ENCODE measurements at places on chromosomes 12 and 14.

DNA sequence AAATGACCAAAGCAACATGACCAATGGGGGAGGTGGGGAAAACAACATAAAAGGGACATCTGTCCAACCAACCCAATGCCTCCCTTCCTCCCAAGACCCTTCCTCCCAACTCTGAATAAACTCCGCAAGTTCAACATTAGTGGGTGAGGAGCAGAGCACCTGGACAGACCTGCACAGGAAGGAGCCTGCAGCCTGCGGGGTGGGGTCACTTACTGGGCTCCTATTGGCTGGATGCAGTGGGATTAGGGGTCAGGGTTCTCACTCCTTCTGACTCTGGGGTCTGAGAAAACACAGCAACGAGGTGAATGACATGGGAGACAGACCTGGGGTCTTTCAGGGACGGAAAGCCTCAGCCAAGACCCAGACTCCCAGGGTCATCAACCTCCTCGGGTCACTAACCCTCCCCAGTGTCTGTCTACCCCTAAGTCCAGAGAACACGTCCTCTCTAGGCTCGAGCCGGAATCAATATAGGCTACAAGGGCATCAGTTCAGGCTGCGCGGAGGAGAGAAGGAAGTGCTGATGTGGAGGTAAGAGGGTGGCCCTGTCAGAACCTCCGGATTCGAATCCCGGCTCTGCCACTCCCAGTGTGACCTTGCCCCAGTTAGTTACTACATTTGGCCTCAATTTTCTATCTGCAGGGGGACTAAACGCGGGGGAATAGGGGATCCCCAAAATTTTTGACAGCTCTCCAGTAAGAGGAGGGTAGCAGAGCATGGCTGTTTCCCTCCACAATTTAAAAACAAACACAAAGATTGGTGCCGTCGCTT lies 860 bp downstream of the NDRG2 start:
- no peak for DNase-seq

GRCh38 chr14:53494587-53494986 lies 341.5 kb upstream of the DDHD1 start:
- no peak for DNase-seq

DNA sequence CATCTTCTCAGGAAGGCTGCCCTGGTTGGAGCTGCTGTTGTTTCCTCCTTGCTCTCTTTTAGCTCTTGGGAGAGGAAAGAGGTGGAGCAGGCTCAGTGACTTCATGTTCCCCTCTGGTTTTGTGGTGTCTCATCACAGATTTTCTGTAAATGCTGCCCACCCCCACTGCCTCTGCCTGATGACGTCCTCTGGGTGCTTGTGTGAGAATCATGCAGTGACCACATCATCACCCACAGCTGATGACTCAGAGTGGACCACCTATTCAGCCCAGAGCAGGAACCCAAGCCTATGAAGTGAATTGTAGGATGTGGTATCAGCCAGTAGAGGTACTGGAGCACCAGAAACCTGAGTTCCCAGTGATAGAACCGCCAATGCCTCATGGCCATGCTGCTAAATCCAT lies at the start of gene GZMB:
GZMB (minus strand) TSS at position 33 of the 400 bp plus-strand sequence; CDS start at position 3, 30 bp downstream.
- no peak for DNase-seq

GRCh38 chr12:24608637-24609285 lies 340.1 kb downstream of the BCAT1 start:
- no peak for DNase-seq

GRCh38 chr12:115416869-115417268 lies 732.9 kb upstream of the TBX3 start:
- DNase-seq = no peak

- no peak for DNase-seq
Observed at GRCh38 chr14:105488781-105489541, 2.1 kb upstream of the TEDC1 start.

DNA sequence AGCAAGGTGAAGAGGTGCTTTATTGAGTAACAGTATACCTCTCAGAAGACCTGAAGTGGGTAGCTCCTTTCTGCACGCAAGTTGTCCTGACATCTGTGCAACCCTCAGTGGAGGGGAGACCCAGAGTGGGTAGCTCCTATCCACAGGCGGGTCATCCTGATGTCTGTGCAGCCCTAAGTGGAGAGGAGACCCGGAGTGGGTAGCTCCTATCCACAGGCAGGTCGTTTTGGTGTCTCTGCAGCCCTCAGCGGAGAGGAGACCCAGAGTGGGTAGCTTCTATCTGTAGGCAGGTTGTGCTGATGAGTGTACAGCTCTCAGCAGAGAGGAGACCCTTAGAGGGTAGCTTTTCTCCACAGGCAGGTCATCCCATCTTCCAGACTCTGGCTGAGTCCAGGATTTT lies 45.1 kb upstream of the PRPF39 start:
- no peak for DNase-seq

DNA sequence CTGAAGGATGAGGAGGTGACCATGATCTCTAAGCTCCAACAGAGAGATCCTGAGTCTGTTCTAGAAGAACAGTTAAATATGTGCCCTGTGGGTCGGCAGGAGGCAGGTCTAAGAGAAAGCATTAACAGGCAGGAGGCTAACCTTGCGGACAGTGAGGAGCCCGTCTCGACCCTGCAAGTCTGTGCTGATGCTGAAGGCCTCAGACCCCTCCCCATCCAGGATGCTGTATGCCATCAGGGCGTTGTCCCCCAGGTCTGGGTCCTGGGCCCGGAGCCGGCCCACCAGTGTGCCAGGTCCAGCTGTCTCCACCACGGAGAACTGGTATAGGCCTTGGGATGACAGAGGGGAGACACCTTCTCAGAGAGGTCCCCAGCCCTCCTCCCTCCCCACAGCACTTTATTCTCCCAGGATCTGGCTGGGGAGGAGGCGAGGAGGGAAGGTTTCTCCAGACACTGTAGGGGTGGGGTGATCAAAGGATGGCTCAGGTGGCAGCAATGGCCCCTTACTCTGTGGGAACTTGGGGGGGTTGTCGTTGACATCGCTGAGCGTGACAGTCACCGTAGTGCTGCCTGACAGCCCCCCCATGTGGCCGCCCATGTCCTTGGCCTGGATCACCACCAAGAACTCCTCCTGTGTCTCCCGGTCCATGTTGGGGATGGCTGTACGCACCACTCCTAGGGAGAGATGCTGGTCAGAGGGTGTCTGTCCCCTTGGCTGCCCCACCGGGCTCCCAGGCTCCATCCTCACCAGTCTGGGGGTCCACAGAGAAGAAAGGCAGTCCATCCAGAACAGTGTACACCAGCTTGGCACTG lies 3.1 kb downstream of the CDH24 start:
- peak; percentile 70 for DNase-seq

DNA sequence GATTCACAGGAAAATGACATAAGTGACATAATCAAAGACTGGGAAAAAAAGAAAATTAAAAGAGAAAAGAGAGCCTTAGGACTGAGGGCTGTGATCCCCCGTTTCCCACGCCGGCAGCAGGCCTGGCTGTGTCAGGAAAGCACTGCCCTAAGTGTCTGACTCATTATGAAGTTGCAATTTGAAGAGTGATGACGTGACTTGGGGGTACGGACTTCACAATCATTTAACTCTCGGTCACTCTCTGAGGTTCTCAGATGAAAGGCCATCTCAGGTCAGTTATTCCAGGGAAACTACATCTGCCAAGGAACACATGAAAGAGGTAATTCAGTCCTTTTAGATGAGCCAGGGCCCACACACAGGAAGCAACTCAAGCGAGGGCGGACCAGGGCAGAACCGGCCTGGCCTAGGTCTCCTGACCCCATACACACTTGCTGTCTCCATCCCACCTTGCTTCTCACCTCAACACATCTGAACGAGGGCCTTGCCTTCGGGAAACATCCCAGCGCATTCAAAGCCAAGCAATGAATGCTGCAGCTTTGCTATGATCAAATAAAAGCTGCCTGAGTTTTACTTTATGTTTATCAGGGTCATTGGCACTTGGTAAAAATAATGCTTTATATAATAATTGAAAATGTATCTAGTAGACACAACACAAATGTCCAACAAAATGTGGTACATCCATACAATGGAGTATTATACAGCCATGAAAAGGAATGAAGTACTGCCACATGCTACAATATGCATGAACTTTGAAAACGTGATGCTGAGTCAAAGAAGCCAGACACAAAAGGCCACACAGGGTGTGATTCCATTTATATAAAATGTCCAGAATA lies 2.7 kb downstream of the SSH1 start:
- no peak for DNase-seq

- DNase-seq = no peak
Observed at GRCh38 chr14:34837801-34838322, 37.3 kb downstream of the BAZ1A start.

DNA sequence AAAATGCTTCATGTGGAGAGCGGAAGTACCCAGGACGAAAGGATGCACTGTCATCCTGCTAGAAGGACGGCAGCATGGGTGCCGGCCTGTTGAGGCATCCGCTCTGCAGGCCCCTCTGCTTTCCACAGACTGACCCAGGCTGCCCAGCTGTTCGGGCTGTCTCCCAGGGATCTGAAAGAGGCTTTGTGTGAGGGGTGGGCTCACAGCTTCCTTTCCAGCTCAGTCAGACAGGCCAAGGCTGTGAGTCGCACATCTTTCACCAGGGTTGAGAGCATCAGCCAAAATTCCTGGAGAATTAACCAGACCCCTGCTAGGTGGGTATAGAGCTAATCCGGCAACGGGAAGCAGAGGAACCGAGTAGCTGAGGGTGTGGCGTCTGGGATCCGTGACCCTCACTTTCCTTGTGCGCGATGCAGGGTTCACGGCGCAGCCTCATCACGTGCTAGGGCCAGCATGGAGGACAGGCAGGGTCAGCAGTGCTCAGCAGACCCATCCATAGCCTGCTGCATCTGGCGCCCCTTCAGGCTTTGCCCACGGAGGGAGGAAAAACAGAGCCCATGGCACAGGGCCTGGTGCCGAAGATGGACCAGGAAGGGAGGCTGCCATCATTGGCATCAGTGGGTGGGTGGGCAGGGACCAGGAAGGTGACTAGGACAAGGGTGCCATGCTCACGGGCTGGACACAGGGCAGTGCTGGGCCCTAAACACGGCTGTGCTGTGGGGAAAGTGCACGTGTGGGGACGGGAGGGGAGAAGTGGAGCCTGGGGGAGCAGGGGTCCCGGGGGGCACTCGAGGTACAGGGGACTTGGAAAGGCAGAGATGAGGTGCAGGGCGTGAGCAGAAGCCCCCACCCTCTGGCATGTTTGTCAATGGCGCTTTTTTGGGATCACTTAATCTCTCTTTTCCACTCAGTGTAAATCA lies 9.2 kb upstream of the SIVA1 start:
- DNase-seq = no peak

- DNase-seq = no peak
Observed at GRCh38 chr12:9064815-9065606, 50.7 kb downstream of the A2M start.

DNA sequence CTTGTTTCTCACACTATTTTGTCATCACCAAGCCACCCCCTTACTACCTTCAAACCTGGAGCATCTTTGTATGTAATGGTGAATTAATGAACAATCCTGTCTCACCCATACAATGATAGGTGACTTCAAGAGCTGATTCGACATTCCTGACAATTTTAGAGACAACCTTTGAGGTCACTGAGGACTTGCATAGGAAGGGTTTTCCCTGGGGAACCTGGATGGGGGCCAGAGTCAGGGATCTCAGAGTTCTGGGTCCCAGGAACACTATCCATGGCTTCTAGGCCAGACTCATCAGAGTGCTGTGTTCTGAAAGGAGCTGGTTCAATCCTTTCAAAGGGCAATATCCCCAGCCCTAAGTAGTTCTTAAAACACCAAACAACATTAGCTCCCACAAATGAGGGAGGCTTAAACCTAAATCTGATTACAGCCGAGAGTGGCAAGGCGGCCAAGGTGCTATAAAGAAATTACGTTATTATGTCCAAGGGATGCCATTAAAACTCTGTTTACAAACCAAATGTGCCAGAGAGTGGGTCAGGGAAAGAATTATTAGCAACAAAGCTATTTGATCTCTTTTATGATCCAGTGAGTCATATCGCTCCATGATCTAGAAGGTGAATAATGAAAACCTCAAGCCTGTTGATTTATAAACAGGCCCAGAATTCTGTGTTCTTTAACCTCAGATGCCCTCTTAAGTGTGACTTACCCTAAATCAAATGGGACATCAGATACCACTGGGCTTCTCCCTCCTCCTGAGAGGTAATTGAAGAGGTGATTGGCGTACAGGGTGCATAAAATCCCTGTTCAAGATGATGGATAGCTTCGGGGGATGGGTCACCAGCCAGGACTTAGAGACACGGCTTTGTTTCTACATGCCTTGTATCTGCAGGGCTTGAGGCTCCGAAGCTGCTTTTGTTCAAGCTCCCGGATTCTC lies 230.2 kb upstream of the TBX3 start:
- DNase-seq = no peak

DNA sequence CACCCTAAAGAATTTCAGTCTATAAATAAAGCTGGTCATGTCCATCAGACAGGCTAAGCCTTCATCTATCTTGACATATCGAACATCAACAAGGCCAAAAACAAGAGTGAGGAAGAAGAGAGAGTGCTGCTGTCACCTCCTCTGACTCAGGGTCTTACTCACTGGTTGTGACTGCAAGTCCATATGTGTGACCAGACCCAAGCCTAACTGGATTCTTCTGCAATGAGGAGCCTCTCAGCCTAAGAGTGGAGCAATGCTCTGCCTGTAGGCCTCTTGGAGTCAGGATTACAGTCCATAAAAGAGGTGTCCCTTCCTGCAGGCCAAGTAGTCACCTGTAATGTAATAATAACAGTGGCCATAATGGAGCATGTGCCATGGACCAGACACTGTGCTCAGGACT lies 121.2 kb upstream of the SLC35F4 start:
- DNase-seq = no peak
